Kidney (tissue), 22 donors: ENCODE measurements at places on chromosomes 3 and 15.
A peak's percentile ranks its signal among the peaks of the same experiment; 100 is the strongest.

DNA sequence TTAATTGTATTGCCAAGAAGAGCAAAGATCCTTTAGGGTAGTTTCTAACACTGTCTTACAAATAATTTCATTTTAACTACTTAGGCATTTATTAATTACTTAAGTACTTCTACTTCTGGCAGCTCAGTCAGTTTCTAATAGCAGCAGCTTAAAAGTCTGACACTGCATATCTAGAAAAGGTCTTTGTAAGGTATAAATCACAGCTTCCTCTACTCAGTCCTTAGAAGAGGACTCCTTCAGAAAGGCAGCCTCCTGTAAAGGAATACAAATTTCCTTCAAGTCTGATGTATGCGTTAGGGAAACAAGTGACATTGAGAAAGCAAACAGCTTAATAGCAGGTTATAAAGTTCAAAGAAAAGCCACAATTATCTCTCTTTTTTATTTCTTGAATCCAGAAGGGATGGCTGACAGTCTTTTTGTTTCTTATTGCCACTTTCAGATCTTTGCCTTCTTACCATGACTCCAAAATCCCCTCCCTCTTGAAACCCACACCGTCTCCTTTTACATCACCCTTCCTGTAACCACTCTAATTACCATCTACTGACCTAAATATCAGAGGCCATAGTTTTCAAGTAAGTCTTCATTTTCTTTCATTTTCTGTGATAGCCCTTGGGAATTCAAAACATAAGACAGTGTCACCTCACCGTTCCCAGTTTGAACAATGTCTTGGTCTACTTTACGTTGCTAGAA lies 109.5 kb downstream of the CGGBP1 start:
- H3K4me3 ChIP-seq, result no peak overlapping the region
- no peak overlapping the region for H3K27ac ChIP-seq
- no peak for DNase-seq
- H3K4me1 ChIP-seq, result no peaks in the 10 kb centered on the region
- H3K36me3 ChIP-seq, result no peaks in the 10 kb centered on the region

GRCh38 chr15:69736161-69736560 lies 283.5 kb downstream of the RPLP1 start:
- H3K4me1 ChIP-seq, result no peaks in the 10 kb centered on the region
- no peaks in the 10 kb centered on the region for H3K27me3 ChIP-seq
- H3K36me3 ChIP-seq, result no peaks in the 10 kb centered on the region
- no peak overlapping the region for H3K4me3 ChIP-seq

GRCh38 chr15:36075333-36075732 lies 504.1 kb upstream of the CDIN1 start:
- H3K27ac ChIP-seq, result no peak overlapping the region
- H3K36me3 ChIP-seq, result no peaks in the 10 kb centered on the region
- no peak for DNase-seq
- no peaks in the 10 kb centered on the region for H3K4me1 ChIP-seq
- H3K4me3 ChIP-seq, result no peak overlapping the region

GRCh38 chr15:93474728-93475127 lies 385.7 kb upstream of the RGMA start:
- DNase-seq, result no peak
- H3K36me3 ChIP-seq, result no peaks in the 10 kb centered on the region
- no peak overlapping the region for H3K27ac ChIP-seq
- no peaks in the 10 kb centered on the region for H3K27me3 ChIP-seq
- no peak overlapping the region for H3K4me3 ChIP-seq
- no peaks in the 10 kb centered on the region for H3K4me1 ChIP-seq

- H3K36me3 ChIP-seq, result no peaks in the 10 kb centered on the region
- H3K27me3 ChIP-seq, result no peaks in the 10 kb centered on the region
- no peak overlapping the region for H3K27ac ChIP-seq
Measured at GRCh38 chr15:71709808-71710418, 100.4 kb upstream of the NR2E3 start.

DNA sequence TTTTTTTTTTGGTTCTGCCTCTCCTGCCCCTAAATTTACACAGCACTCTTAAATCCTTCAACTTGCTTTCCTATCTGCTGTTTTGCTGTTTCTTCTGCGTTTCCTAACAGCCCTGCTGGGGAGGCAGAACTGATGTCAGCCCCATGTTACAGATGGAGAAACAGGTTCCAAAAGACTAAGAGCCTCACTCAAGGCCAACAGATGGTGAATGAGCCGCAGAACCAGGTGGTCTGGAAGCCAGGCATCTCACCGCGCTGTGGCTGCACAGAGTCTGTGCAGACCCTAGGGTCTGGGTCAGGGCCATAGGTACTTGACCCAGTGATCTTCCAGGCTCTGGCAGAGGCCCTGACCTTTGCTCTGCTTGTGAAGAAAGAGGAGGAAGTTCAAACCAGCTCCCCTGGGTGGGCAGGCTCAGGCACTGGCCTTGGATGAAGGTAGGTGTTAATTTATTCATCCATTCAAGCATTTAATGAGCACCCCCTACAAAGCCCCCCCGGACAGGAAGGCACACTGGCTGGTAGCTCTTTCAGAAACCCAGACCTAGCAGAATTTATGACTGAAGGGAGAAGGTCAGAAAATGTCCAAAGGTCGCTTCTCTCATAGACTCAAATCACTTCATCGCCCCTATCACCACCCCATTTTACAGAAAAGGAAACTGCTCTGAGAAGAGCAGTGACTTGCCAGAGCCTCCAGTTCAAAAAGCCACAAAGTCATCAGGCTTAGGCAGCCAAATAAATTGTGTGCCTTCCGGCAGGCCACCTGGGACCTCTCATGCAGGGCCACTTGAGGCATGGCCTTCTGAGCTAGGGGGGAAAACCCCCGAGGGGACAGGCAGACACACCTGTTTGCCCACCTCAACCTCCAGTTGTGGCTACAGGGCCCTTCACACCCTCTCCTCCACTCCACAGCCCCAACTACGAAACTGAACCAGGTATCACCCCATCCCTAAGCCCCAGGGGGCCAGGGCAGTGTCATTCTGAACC lies 2.7 kb downstream of the CHDH start:
- H3K27me3 ChIP-seq, result peaks cover 7% of the 10 kb centered on the region
- H3K27ac ChIP-seq, result peak overlapping the region; percentile 95
- DNase-seq, result no peak
- peaks cover 25% of the 10 kb centered on the region for H3K4me1 ChIP-seq

DNA sequence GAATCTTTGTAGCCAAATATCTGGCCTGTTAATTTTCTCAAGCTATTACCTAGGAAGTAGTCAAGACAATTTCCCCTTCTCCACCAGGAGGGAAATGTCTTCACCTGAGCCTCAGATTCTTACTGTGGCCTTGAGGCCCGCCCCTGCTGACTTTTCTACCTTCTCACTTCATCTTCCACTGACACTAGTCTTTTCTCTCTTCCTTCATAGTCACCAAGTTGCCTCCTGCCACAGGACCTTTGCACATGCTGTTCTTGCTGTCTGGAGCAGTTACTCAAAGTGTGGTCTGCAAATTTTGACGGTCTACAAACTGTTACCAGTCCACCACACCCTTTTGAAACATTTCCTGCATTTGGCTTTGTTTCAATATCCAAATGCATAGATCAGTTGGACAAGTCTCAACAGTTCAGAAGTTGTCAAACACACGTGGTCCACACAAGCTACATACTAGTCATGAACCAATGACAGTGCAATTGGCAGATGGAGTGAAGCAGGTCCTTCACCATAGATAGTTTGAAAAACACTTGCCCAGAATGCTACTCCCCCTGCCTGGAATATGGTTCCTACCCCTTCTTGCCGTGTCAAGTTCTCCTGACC lies 100.5 kb downstream of the OSBPL10 start:
- H3K36me3 ChIP-seq, result peaks cover 2% of the 10 kb centered on the region
- no peak for DNase-seq
- H3K4me3 ChIP-seq, result no peak overlapping the region
- H3K27me3 ChIP-seq, result no peaks in the 10 kb centered on the region
- H3K4me1 ChIP-seq, result peaks cover 14% of the 10 kb centered on the region

DNA sequence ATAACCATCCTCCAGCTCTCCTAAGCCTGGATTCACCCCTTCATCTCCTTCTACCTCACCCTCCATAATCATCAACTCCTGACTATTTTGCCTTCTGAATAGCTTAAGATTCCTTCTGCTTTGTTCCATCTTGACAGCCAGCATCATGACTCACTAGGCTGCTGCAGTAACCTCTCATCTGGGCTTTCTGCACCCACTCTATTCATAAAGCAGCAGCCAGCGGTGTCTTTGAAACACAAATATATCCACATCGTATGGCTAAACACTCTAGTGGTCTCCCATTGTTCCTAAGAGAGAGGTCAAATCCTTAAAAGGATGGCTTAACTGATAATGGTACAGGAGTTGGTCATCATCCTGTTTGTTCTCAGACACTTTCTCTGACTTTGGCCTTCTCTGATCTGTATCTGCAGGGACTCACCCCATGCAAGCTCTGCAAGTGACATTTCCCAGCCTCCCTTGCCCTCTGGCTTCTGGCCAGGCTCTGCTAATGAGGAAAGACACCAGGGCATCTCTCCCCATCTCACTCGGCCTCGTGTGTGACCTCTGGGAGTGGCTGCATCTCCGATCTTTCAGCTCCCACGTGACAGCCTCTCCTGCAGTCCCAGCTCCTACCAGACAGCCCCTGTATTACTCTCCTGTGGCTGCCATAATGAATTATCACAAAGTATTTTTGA lies 6.2 kb downstream of the GRK7 start:
- H3K36me3 ChIP-seq, result no peaks in the 10 kb centered on the region
- H3K27me3 ChIP-seq, result no peaks in the 10 kb centered on the region
- no peak for DNase-seq
- no peak overlapping the region for H3K4me3 ChIP-seq
- no peaks in the 10 kb centered on the region for H3K4me1 ChIP-seq

GRCh38 chr15:77969055-77969454 lies 108.5 kb downstream of the TBC1D2B start:
- no peaks in the 10 kb centered on the region for H3K36me3 ChIP-seq
- no peak overlapping the region for H3K4me3 ChIP-seq
- DNase-seq, result no peak
- H3K27me3 ChIP-seq, result no peaks in the 10 kb centered on the region

DNA sequence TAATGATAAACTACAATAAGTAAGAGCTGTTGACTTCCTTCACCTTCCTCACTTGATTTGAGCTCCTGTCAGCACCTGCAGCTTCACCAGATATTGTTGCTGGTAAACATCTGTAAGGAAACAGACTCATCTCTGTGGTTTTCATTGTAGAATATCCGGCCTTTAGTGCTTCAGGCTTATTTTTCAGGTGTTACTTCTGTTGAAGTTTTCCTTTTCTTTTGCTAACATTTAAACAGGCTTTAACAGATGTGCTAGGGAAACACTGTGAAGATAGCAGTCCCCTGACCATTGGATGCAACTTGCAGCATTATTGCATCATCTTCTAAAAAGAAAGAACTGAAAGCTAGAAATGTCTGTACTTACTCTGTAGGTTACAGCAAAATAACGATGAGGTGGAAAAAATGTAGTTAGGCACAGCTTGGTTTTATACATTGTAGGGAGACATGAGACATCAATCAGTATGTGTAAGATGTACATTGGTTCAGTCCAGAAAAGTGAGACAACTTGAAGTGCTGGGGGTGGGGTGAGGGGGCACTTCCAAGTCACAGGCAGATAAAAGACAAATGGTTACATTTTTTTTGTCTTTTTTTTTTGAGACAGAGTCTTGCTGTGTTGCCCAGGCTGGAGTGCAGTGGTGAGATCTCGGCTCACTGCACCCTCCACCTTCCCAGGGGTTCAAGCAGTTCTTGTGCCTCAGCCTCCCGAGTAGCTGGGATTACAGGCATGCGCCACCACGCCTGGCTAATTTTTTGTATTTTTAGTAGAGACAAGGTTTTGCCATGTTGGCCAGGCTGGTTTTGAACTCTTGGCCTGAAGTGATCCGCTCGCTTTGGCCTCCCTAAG lies 10.2 kb downstream of the EDEM1 start:
- peaks cover 33% of the 10 kb centered on the region for H3K36me3 ChIP-seq
- no peaks in the 10 kb centered on the region for H3K27me3 ChIP-seq
- peaks cover 4% of the 10 kb centered on the region for H3K4me1 ChIP-seq
- H3K27ac ChIP-seq, result no peak overlapping the region
